Smooth muscle cell of bladder (primary cell): ENCODE measurements at places on chromosomes 7 and 10. TPM values are rescaled to one million over a fixed set of nuclear protein-coding genes. Genes with fewer than 3 reads are reported as not detected.

Gene ADRB1
- not detected in 2 replicates for total RNA-seq

Gene UROS
- 71.5 and 71.7 TPM in 2 replicates for total RNA-seq

Gene FGL2
- total RNA-seq: 58.2 and 114 TPM in 2 replicates

Gene ABCB1
- total RNA-seq: 0.65 and 1.7 TPM in 2 replicates

Gene PPP1R9A
- total RNA-seq: 0.14 and 0.18 TPM in 2 replicates

Gene OPN1SW
- total RNA-seq: not detected in 2 replicates
